ENCODE measurements at places on chromosomes 7 and 10.

DNA sequence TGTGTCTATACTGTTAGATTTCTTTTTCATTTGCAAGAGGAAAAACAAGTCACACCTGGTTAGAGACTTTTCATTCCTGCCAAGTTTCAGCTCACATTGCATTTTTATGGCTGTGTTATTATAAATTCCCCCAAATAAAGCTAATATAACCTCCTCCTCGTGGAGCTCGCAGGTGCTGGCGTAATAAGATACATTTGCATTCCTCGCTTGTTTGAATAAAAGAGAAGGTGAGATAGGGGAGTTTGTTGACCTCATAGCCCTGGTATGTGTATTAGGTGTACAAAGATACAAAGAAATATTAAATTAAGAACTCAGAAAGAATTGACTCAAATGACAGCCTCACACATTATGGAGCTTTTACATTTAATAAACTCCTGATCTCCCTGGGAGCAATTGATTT lies 257.7 kb upstream of the SP8 start:
- no peak for DNase-seq

DNA sequence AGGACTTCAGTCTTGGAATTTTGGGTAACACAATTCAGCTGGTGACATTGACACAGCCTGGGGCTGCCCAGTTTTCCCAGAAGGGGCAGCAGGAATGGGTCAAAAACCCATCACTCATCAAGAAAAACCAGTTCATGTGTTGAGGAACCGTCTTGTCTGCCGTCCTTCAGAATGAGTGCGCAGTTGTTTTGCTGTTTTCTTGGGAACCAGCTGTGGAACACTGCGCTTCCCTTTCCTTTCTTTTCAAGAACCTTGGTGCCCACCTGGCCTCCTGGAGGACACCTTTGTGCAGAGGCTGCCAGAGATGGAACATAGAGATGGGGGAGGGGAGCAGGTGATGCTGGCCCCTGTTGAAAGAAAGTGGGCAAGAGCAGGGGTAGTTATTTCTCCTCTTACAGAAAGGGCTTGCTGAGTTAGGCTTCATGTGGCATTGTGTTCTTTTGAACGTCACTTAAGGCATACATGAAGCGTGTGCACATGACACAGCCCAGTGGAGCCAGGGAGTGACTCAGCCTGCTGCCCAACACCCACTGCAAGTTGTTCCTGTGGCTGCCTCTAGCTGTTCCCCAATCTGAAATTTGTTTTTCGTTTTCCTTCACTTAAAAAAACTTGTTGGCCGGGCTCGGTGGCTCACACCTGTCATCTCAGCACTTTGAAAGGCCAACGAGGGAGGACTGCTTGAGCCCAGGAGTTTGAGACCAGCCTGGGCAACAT lies 87.4 kb upstream of the TNS3 start:
- no peak for DNase-seq

DNA sequence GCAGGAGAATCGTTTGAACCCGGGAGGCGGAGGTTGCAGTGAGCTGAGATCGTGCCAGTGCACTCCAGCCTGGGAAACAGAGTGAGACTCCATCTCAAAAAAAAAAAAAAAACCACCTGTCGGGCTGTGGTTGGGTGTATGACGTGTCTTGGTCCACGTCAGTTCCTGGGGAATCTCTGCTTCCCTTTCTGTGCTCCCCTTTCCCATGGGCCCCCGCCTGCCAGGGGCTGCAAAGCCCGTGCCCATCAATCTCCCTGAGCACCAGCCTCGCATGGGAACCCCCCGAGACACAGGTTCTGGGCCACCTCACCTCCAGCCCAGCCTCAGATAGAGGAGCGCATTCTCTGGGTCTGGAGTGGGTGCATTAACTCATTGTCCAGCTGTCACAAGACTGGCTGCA lies 2.3 kb upstream of the SH2B2 start:
- DNase-seq: no peak

GRCh38 chr7:93014410-93014809 lies 103.4 kb downstream of the SAMD9 start:
- DNase-seq: no peak

- DNase-seq: no peak
These were observed 70.5 kb downstream of the KLF6 start for GRCh38 chr10:3714531-3714930.

GRCh38 chr7:107180378-107180777 lies 11.6 kb downstream of the HBP1 start:
- DNase-seq: peak; percentile 78

DNA sequence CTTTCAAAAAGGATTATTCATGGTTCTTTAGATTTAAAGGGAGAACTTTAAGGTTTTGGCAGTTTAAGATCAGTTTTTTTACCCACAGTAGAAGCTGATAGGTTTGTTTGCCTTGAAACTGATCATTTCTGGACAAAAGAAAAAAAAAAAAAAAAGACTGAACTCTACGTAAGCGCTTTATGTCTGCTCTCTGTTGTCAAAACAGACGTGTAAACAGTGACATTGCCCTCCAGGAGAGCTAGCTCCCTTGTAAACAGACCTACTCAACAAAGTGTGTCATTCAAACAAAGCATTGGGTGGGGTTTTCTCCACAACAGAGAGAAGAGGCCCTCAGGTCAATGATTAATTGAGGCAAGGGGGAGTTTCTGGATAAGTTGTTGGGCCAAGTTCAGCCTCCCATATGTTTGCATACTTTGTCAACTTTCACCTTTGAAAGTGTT lies 568.1 kb upstream of the LRRN3 start:
- no peak for DNase-seq

DNA sequence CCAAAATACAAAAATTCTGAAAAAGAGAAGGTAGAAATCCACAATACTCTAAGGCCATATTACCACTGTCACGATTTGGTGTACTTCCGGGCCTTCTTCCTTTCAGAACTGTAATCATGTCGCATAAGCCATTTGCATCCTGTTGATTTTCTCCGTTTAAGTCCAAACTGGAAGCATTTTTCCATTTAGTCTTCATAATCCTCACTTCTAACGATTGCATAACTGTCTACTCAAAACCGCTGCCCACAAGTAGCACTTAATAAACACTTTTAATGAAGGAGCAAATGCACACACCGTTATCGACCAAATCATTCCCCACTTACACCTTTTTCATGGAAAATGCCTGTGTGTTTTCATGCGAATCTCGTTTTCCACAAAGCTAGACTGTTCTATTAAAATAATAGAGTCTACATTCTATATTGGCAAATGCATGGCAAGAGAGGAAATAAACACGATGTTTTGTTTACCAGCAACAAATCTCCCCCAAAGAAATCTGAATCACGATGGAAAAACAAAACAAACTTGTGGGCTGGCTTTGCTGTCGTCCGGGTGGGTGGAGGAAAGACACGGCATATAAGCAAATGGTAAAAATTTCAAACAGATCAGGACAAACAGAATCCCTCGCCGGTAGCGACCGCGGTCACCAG lies 1.0 kb downstream of the ATE1 start:
- no peak for DNase-seq
